ENCODE measurements at places on chromosomes 3 and 15.

GRCh38 chr3:157136647-157137387 is 23.1 kb downstream of the CCNL1 start:
- no peak for DNase-seq

- DNase-seq: no peak
These were observed 11.2 kb downstream of the APBA2 start for GRCh38 chr15:28896951-28897350.

- no peak for DNase-seq
These were observed 9.0 kb downstream of the ACKR4 start for GRCh38 chr3:132606085-132606484.

GRCh38 chr3:52128118-52128683 is 26.0 kb downstream of the POC1A start:
- no peak for DNase-seq

- DNase-seq: no peak
These were observed 181.3 kb downstream of the NFKBIZ start for GRCh38 chr3:102030661-102031060.

GRCh38 chr3:129775870-129776269 is 117.6 kb downstream of the TMCC1 start:
- DNase-seq: no peak

- DNase-seq: no peak
These were observed 126.6 kb downstream of the TJP1 start for GRCh38 chr15:29695489-29696167.

Measured in stimulated activated CD8-positive, alpha-beta memory T cell treated with anti-CD3 and anti-CD28 coated beads, Interleukin-4, amount 100 ng/mL, for 1 hour (primary cell).